ENCODE measurements at places on chromosomes 12 and 14.
A peak's percentile ranks its signal among the peaks of the same experiment; 100 is the strongest.

DNA sequence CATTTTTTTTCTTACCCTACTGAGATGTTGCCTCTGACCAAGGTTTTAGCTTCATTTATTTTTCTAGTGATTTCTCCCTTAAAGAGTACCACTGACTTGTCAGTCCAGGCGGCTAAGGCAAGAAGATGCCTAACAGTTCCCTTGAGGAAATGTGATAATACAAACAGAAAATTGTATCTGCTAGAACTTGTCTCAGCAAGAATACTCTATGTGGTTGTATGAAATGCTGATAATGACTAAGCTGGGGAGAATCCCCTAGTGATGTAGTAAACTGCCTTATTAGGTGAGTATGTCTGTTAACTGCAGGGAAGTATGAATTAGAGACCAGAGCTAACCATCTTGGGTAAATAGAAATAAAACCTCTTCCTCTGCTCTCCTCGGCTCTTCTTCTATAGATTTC lies 6.7 kb downstream of the C12orf54 start:
- DNase-seq = no peak

DNA sequence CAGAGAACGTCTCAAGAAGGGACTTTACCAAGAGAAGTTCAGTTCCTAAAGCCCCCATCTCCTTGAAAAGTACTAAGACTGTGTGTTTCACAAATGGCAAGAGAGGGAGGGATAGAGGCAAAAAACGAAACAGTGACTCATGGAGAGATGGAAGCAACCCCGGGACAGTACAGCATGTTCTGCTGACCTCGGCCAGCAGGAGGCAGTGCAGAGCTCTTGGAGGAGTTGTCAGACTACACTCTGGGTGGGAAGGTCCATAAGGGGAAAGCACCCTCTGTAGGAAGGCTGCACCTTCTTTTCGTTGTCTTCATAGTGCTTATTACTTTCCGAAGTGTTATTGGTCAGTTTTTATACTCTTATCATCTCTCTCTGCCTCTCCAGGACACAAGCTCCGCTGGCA lies 525.2 kb upstream of the CCDC196 start:
- peak; percentile 93 for DNase-seq

DNA sequence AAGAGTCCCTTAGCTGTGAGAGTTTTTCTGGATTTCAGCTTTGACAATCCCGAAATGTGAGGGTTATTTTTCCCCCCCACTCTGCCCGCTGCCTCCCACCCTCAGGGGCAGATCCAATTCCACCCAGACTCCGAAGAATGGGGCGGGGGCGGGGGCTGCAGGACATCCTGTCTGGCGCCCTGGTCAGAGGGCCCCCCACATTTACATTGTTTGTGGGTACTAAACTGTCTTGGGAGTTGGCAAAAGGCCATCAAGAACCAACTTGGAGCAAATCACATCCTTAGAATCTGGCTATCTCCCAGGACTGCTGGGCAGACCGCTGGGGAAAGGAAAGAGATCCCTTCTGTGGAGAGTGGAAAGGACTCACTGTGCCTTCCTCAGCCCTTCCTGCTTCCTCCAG lies 2.4 kb downstream of the EMP1 start:
- DNase-seq = no peak

DNA sequence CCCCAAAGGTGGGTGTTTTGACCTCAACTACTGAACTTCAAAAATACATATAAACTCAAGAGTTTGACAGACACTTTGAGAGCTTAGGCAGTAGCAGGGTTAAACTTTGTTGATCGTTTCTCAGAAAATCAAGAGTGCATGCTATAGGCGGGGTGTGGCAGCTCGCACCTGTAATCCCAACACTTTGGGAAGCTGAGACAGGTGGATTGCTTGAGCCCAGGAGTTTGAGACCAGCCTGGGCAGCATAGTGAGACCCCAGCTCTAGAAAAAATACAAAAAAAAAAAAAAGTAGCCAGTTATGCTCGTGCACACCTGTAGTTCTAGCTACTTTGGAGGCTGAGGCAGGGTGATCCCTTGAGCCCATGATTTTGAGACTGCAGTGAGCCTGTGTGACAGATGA lies 12.3 kb downstream of the NANOG start:
- no peak for DNase-seq

GRCh38 chr12:48025281-48025680 lies 21.0 kb upstream of the COL2A1 start:
- DNase-seq = no peak

GRCh38 chr12:69106482-69107118 lies 132.8 kb upstream of the CPSF6 start:
- no peak for DNase-seq

GRCh38 chr12:132275631-132276030 lies 53.8 kb downstream of the GALNT9 start:
- DNase-seq = no peak

GRCh38 chr14:68468437-68469207 lies 324.2 kb downstream of the ZFP36L1 start:
- DNase-seq = peak; percentile 54

DNA sequence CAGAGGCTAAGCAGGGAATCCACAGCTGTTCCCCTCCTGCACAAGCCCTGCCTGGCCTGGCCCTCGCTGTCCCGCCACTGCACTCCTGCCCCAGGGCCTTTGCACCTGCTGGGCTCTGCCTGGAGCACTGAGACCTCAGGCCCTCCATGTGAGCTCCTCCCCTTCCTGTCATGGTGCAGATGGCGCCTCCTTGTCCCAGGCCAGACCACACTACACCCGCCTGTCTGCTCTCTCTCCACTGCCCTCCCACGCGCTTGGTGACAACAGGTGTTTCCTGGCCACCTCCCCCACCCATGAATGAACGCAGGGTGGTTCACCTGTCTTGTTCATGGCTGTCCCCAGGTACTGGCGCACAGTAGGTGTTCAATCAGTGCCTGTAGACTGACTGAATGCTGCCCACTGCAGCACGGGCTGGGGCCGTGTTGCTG lies 82.9 kb downstream of the NCOR2 start:
- DNase-seq = peak; percentile 54

DNA sequence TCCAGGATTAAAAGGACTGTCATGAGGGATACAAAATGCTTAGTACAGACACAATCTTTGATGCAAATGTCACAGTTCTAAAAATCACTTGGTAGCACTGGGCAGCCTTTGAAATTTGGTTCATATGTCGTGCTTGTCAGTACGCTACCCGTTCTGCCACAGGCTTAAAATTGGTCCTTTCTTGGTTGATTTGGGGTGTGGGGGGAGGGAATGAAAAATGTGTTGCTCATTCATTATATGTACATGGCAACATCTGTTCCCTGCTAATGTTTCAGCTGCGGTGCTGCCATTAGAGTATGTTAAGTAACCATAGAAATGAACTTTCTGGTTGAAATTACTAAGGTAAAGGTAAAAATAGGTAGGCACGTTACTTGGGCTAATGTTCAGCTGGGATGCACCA lies 155.4 kb upstream of the ARHGAP5 start:
- no peak for DNase-seq

- no peak for DNase-seq
These were observed 13.7 kb downstream of the OR6J1 start for GRCh38 chr14:22630486-22630885.

GRCh38 chr12:124075841-124076240 lies 102.8 kb downstream of the ZNF664 start:
- DNase-seq = no peak

- DNase-seq = peak; percentile 59
These were observed 8.3 kb downstream of the FMNL3 start for GRCh38 chr12:49698619-49699545.

GRCh38 chr12:79407671-79408622 lies 282.8 kb downstream of the PAWR start:
- peak; percentile 10 for DNase-seq

- DNase-seq = no peak
These were observed 1.3 kb downstream of the FBXO33 start for GRCh38 chr14:39430762-39431415.

DNA sequence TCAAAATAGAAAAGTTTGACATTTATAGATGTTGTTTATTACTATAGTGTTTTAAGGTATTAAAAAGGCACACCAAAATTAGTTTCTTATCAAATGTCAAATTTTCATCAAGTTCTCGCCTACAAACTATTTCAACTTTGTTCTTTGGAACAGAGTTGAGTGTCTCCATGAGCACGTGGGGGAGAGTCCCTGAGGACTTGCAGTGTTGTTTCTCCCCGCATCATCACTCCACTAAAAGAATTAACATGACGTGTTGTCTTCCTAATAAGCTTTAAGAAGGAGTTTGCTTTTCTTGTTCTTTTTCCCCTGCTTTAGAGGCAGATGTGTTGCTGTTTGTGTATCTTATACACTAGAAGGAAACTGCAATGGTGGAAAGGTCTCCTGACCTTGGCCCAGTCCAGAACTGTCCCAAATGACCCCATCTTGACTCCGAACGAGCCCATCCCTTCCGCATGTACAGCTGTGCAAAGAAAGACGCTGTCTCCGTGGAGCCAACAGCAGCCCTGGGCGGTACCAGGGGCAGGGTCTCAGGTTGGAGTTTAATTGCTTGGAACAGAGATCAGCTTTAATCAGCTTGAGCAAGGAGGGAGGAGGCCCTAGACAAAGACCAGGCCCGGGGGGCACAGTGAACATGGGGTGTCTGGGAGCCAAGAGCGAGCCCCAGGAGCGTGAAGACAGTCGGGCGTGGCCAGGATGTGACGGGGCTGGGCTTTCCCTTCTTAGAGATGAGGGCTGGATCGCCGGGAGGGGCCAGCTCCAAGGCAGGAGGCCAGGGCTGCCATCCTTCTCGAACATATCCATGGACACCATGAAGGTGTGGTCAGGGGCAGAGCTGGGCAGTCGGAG lies 215.4 kb upstream of the RTL1 start:
- DNase-seq = no peak

- DNase-seq = no peak
These were observed 319.4 kb downstream of the CACNA1C start for GRCh38 chr12:2372178-2372577.

GRCh38 chr14:94458558-94459205 lies 6.1 kb upstream of the SERPINA11 start:
- no peak for DNase-seq

- no peak for DNase-seq
These were observed 51.2 kb downstream of the TEAD4 start for GRCh38 chr12:3010214-3010930.

- DNase-seq = no peak
These were observed 453.1 kb downstream of the TMEM121 start for GRCh38 chr14:105979446-105979845.

- no peak for DNase-seq
These were observed 41.4 kb downstream of the PLEKHD1 start for GRCh38 chr14:69525896-69526295.

DNA sequence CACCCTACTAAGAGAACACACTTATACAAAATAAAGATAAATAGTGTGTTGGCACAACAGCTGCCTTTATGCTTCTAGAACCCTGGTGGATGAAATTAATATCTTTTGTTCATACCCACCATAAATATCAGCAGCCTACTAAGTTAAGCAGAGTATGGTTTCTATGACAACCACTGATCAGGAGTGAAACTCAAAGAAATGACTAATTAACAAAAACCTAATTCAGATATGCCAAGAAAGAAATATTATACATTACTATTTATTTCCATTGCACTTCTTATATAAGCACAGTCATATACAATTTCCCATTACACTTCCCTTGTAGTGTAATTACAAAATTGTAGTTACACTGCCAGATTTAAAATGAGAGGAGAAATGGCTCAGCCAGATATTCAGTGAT lies 164.1 kb upstream of the CDKN3 start:
- DNase-seq = no peak

GRCh38 chr14:89466944-89467343 lies 49.9 kb upstream of the FOXN3 start:
- DNase-seq = no peak

DNA sequence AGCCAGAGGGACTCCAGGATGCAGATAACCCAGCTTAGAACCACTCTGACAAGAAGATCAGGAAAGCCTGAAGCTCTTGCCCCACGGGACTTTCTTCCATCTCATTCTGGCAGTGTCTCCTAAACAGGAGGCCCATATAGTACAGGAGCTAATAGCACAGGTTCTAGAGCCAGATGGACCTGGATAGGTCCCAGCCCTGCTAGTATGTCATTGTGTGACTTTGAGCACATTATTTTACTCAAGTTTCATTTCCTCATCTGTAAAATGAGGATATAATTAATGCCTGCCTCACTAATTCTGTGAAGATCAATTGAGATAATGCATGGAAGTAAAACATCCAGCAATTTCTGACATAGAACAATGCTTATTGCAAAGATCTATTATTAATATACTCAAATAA lies 66.5 kb upstream of the GZMB start:
- no peak for DNase-seq

DNA sequence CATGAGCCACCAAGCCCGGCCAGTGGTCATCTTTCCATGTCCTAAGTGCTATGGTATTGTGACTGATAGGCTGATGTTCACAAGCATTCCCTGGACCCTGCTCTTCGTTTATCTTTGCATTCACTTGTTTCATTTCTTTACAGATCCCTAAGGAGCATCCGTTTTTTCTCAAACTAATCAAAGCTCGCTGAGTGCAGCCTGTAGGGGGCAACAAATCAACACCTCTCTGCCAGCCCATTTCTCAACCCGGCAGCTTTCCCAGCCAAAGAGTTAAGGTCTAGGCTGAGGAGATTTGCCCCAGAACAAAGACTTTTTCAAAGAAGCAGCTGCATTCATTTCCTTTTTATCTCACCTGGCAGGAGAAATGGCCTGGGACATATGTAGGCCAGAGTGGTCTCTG lies 12.1 kb downstream of the SIRT4 start:
- DNase-seq = no peak

DNA sequence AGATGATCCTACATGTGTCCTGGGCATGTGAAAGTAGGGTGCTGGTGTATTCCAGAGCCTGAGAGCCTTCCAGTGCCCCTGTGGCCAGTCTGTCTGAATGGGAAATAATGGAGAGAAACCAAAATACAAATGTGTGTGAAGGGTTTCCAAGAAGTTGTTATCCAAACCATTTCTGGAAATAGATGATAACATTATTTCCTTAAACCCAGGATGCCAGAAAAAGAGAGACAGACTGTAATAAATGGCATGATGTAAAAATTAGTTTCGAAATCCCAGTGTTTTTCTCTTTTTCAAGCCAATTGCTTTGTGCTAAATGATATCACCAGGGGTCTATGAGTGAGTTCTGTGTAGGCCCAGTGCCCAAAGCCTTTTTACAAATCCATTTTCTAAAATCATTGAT lies 175.3 kb downstream of the PHLDA1 start:
- no peak for DNase-seq

DNA sequence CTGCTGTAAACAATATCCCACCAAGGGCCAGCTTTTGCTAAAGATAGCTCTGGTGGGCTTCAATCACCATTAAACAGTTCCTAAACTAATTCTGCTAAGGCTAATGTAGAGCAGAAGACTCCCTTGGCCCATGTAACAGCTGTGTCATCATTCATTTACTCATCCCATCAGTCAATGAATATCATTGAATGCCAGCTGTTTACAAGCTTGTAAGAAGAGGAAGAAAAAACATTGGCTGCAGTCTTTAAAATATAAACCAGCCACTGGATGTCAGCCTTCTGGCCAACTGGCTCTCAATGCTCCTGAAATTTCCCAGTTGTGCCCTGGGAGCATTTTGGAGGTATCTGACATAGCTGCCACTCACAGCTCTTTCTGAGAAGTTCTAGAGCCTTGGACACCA lies 18.0 kb upstream of the MAP3K9 start:
- DNase-seq = no peak

- DNase-seq = no peak
These were observed at the start of gene HOXC6 for GRCh38 chr12:54028314-54029201. TSS of gene HOXC6 (plus strand) at chr12:54028440. CDS start at chr12:54028522, 82 bp downstream.

DNA sequence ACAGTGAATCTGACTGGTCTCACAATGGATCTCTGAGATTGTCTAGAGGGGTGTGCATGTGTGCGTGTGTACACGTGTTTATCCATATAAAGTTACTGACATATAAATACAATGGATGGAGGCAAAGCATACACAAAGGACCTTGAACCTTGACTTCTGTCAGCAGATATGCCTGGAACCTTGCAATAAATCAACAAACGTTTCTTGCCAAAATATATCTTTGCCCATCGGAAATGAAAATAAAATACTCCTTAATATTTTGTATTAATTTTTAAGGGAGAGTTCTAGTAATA lies 52.1 kb upstream of the KCNJ8 start:
- no peak for DNase-seq
